Spinal cord (tissue), 10 donors: ENCODE measurements at places on chromosomes 11 and 22.

DNA sequence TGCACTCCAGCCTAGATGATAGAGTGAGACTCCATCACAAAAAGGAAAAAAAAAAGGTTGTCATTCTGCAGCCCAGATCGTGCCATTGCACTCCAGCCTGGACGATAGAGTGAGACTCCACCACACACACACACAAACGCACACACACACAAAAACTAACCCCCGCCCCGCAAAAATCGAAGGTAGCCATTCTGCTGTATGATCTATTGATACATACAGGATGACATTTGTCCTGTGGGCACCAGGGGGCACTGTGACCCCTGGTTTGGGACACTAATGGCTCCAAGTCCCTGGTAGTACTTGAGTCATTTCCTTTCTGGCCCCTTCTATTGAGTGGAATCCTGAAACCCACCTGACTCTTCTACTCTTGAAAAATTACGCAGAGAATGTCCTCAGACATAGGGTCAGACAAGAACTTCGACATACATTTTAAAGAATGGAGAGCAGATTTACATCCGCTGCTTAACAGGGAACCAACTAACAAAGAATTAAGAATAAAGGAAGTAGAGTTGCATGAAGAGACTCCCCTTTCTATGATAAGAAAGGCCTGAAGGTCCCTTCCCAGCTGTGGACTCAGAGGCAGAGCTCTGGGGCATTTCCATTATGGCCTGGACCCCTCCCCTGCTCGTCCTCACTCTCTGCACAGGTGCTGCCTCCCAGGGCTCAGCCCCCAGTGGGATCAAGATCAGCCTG lies 35.0 kb upstream of the PRAME start:
- DNase-seq, result peak; percentile 14

DNA sequence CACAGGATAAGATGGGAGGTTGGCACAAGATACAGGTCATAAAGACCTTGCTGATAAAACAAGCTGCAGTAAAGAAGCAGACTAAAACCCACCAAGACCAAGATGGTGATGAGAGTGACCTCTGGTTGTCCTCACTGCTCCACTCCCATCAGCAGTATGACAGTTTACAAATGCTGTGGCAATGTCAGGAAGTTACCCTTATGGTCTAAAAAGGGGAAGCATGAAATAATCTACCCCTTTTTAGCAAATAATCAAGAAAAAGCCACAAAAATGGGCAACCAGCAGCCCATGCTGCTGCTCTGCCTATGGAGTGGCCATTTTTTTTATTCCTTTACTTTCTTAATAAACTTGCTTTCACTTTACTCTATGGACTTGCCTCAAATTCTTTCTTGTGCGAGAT lies 8.7 kb upstream of the PIWIL4 start:
- DNase-seq, result no peak

DNA sequence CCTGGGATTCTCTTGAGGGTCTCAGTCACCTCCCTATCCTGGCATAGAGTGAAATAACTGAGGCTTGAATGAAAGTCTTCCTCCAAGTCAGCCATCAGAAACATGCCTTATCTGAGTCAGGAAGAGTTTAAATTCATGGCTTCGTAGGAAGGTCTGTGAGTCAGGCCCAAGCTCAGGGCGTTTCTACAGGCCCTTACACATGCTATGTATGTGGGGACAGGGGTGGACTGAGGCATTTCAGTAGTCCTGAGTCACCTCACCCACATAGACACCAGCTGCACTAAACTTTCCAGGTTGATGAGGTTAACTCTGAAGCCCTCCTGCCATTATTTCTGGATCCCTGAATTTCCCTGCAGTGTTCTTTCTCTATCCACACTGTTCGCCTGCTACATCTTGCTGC lies 134.6 kb upstream of the RCN1 start:
- DNase-seq, result no peak

DNA sequence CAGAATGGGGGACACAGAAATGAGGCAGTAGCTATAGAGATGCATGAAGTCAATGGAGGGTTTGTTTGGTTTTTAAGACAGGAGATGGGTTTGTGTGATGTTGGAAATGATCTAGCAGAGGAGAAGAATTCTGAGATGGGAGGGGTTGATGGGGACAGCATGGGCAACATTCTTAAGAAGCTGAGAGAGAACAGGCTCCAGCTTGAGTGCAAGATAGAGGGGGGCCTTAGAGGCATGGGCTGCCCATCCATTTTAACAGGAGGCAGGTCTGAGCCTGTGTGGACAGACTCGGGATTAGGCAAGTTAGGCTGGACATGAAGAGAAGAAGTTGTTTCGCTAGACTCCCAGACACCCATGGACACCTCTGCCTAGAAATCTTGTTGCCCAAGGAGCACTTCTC lies 37.9 kb upstream of the NRIP3 start:
- DNase-seq, result no peak
